ENCODE measurements at places on chromosomes 2 and 18. TPM values are rescaled to one million over a fixed set of nuclear protein-coding genes. Genes with fewer than 3 reads are reported as not detected.

GCG gene
- not detected for total RNA-seq

DNA sequence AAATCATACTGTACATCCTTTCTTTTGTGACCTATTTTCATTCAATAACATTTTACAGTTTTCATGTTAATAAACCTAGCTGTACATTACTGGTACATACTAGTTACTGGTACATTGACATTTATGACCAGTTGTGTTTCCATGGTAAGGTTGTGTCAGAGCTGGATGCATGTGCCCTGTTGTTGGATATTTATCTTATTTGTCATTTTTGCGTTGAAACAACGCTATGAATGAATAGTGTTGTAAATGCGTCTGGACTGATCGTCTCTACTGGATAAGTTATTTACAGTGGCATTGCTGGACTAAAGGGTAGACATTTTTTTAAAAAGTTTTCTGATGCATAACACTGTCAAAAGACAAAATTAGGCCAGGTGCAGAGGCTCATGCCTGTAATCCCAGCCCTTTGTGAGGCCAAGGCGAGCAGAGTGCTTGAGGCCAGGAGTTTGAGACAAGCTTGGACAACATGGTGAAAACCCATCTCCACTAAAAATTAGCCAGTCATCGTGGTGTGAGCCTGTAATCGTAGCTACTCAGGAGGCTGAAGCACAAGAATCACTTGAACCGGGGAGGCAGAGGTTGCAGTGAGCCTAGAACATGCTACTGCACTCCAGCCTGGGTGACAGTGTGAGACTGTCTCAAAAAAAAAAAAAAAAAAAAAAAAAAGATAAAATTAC lies 40.2 kb downstream of the MCFD2 start:
- no peak for DNase-seq

GRCh38 chr2:18440141-18440661 lies 120.3 kb downstream of the RDH14 start:
- DNase-seq = no peak

- no peak for DNase-seq
These were observed 318.1 kb downstream of the TRIB2 start for GRCh38 chr2:13034861-13035260.

GRCh38 chr2:203683932-203684556 lies 22.4 kb upstream of the CD28 start:
- no peak for DNase-seq

DNA sequence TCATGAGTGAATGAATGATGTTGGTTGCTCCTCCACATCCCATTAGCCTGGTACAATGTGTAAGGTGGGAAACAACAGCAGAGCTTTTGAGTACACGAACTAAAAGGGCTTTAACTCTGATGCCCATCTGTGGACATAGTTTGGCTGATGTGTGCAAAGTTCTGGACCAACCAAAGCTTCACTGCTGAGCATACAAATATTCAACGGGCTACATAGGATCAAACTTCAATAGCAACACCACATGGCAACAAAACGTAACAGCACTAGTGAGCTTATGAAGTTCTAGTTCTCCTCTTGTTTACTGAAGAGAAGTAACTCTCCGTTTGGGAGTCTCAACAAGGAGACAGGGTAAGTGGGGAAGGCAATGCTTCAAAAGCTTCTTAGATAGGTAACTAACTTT lies 20.4 kb downstream of the STAM2 start:
- no peak for DNase-seq
